ENCODE measurements at places on chromosomes 6 and 20.

DNA sequence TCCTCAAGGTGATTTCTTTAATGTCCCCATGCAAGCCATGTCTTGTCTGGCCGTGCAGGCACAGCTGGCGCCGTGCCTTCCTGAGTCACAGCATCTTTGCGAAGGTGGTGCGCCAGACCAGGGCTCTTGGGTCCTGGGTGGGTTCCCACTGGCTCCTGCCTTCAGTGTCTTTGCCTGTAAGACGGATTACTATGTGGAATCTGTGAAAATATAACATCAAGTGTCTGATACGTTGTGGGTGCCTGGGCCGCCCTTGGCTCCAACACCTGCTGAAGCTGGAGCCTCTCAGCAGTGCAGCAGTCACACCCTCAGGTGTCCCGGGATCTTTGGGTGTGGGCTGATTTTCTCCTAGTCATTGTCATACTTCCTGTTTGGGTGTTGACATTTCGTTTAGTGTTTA is 3.2 kb downstream of the OSBPL2 start:
- DNase-seq, result no peak

- DNase-seq, result no peak
Observed at GRCh38 chr6:131399433-131399832, 173.6 kb upstream of the ARG1 start.

DNA sequence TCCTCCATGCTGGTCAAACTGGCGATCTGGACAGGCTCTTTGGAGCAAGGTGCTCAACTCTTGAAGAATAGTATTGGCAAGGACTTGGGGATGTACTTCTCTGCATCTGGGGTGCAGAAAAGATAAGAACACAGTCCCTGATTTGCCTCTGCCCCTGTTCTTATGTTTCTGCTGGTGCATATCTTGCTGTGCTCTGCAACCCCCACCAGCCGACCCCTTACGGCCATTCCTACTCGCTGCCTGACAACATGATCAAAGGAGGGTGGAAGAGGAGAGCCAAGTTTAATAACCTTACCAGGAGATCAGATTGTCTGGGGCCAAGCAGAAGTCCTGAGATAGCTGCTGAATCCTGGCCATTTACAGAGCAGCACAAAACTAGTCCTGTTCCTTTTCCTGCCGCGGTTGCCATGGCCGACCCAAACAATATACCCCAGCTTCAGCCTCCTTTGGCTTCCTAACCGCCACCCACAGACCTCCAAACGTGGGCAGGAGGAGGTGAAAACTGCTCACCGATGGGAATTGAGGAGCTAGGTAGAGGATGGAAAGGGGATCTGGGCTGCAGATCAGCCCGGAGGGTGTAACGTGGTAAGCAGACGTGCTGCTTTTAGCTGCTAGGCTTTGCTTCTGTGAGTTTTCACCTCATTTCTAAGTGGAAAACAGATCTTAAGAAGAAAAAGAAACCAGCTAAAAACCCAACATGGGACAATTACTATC is 60.9 kb downstream of the ATXN1 start:
- no peak for DNase-seq

DNA sequence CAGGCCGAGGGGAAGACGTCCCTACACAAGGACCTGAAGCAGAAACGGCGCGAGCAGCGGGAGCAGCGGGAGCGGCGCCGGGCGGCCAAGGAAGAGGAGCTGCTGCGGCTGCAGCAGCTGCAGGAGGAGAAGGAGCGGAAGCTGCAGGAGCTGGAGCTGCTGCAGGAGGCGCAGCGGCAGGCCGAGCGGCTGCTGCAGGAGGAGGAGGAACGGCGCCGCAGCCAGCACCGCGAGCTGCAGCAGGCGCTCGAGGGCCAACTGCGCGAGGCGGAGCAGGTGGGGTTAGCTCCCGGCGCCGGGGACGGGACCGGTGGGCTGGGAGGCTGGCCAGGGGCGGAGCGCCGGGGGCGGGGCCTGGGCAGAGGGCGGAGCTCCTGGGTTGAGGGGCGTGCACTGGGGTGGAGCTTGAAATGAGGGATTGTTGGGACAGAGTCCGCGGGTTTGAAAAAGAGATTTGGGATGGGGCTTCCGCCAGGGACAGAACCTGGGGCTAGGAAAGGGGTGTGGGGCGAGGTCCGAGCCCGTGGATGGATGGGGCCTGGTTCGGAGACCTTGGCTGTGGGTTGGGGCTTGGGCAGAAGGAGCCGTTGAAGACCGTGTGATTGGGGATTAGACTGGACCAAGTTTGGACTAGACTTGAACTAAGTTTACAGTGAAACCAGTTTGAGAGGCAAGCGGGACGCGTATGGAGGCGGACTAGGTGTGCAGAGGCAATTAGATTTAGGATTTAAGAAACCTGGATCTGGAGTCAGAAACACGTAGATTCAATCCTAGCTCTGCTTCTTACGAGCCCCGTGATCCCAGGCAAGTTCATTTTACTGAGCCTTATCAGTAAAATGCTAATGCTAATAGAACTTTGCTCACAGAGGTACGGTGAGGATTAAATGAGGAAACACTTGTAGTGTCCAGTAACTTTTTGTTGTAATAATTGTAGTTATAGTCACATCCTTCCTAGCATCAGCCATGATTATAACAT is 20.9 kb downstream of the DEF6 start:
- DNase-seq, result no peak

DNA sequence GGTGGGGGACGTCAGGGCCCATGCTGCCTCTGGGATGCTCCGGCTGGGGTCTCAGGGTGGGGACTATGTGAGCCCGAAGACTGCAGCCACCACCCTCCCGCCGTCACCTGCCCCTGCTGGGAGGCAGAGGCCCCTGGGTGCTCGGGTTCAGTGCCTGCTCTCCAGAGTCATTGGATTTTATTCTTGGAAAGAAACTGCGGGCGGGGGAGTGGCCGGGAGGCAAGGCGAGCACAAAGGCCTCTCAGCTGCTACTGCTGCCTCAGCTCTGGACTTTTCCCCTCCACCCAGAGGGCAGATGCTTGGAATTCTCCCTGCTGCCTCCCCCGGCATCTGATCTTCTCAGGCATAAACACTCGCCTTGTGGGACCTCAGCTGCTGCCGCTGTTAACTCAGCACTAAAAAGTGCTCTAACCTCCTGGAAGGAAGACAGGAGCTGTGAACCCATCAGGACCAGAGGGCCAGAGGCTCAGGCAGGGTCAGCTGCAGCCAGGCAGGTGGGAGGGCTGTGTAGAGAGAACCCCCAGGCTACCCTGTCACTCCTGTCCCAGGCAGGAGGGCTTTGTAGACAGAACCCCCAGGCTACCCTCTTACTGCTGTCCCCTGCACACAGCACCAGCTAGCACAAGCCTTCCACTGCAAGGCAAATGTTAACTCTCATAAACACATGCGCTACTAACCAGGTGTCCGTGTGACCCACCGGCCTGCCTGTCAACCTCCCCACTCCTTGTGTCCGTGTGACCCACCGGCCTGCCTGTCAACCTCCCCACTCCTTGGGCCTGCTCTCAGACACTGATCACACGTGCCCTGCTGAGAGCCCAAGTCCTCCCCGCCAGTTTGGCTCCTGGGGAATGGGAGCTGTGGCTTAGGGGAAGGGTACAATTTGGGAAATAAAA is 9.4 kb upstream of the FRMD1 start:
- no peak for DNase-seq

DNA sequence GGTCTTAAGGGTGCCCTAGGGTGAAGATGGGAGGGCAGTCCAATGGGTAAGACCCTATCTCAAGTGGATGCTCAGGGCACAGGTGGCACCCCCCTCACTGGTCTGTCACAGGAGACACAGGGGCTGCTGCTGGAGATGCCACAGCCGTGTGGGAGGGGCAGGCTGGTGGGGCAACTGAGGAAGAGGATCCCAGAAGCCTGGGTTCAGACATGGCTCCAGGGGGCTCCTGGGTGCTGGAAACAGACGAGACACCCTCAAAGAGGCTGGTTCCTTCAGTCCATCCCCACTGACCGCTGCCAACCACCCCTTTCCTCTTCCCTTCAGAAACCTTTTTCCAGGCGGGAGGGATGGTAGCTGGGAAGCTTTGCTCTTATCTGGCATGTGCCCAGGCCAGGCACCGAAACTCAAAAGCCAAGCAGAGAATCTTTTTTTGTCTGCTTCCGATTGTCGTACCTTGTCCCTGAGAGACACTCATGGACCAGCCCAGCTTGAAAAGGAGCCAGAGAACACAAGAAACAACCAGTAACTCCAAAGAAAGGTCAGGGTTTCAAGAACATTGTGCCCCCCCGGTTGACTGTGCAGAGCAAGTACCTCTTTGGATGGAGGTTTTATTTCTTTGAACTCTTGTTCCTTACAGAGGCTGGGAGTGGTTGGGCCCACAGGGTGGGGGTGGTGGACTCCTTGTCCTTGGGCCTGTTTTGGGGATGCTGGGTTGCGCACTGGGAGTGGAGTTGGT is 28.5 kb upstream of the EMILIN3 start:
- DNase-seq, result no peak
